Colonic mucosa (tissue), 4 donors: ENCODE measurements at places on chromosomes 6 and 20. TPM values are rescaled to one million over a fixed set of nuclear protein-coding genes. Genes with fewer than 3 reads are reported as not detected.

- H3K4me1 ChIP-seq = no peaks in the 10 kb centered on the region
- no peak overlapping the region for H3K4me3 ChIP-seq
- H3K27me3 ChIP-seq = no peaks in the 10 kb centered on the region
- H3K27ac ChIP-seq = no peak overlapping the region
- DNase-seq = no peak
Measured at GRCh38 chr6:98587555-98587954, 246.8 kb upstream of the POU3F2 start.

DNA sequence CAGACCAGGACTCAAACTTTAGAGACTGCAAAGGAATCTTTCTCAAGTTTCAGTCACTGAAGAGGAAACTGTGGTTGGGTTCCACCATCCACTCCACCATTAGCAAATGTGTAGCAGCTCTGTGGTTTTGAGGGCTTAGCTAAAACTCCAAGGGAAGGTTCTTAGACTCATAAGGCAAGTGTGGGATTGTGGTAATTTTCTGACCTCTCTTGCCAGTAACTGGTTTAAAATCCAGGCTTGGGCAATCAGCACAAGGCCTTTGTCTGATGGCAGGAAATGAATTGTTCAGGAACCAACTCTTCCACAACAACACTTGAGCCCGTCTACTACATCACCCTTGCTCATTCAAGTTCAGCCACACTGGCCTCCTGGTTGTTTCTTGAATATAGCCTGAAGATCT, 68.6 kb upstream of the FBXL4 start:
- no peak for DNase-seq
- no peak overlapping the region for H3K27ac ChIP-seq
- H3K4me3 ChIP-seq = no peak overlapping the region
- H3K27me3 ChIP-seq = no peaks in the 10 kb centered on the region
- no peaks in the 10 kb centered on the region for H3K4me1 ChIP-seq

DNA sequence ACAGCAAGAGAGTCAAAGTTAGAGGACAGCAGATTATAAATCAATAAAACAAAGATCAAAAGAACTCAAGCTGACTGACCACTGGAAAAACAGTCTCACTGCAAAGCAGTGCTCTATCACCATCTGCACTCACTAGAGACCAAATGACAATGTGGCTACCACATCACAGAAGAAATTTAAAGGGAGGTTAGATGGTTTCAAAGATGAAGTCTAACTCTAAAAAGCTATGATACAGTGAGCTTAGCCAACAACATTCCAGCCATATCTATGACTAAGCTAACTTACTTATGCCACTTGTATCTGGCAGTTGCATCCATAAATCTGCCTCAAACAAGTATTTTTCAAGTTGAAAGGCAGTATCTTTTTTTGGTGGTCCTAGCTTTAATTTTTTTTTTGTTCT, 68.6 kb downstream of the ARHGAP18 start:
- H3K27me3 ChIP-seq = no peaks in the 10 kb centered on the region
- no peak overlapping the region for H3K27ac ChIP-seq
- no peaks in the 10 kb centered on the region for H3K4me1 ChIP-seq
- H3K4me3 ChIP-seq = no peak overlapping the region
- H3K36me3 ChIP-seq = no peaks in the 10 kb centered on the region

LPIN3 gene
- total RNA-seq = 46.2 TPM

GRCh38 chr6:77034161-77034560, 429.1 kb downstream of the HTR1B start:
- H3K27me3 ChIP-seq = no peaks in the 10 kb centered on the region
- DNase-seq = no peak
- no peak overlapping the region for H3K4me3 ChIP-seq
- no peak overlapping the region for H3K27ac ChIP-seq
- no peaks in the 10 kb centered on the region for H3K4me1 ChIP-seq

DNA sequence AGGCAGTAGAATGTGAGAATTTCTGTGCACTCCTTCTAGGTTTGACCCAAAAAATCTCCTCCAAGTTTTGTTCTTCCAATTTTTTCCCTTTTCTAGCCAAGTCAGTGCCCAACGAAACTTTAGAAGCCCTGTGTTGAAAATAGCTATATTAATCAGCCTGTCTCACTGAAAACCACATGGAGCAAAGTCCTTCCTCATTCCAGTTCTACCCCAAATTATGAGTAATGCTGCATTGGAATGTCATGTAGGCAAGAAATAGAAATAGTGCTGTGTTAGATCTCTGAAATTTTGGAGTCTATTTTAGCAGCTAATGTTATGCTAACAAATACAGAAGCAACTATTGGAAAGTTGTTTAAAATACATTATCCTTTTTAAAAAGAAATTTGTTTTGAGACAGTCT, 725.5 kb downstream of the TBC1D32 start:
- no peaks in the 10 kb centered on the region for H3K27me3 ChIP-seq
- no peak for DNase-seq
- no peak overlapping the region for H3K4me3 ChIP-seq
- no peak overlapping the region for H3K27ac ChIP-seq
- no peaks in the 10 kb centered on the region for H3K4me1 ChIP-seq

GUCA1A gene
- total RNA-seq = not detected

DNA sequence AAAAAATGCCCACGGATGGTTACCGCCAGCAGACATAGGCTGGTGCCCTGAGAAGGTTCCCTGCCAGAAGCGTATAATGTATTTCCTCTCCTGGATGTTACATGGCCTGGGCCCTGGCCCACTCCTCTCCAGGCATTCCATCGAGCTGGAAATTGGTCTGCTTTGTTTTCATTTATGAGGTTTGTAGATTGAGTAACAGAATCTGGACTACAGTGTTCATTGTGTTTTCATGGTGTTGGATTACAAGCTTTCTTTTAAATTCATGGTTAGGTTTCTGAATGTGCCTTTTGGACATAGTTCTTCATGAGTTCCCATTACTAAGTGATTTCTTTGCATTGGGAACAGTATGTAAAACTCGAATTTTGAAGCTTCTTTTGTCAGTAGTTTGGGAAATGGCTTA, 6.4 kb downstream of the TIAM2 start:
- no peaks in the 10 kb centered on the region for H3K36me3 ChIP-seq
- H3K27ac ChIP-seq = no peak overlapping the region
- H3K4me3 ChIP-seq = no peak overlapping the region
- H3K4me1 ChIP-seq = no peaks in the 10 kb centered on the region
- no peak for DNase-seq

TBX18 gene
- 0.35 TPM for total RNA-seq

DNA sequence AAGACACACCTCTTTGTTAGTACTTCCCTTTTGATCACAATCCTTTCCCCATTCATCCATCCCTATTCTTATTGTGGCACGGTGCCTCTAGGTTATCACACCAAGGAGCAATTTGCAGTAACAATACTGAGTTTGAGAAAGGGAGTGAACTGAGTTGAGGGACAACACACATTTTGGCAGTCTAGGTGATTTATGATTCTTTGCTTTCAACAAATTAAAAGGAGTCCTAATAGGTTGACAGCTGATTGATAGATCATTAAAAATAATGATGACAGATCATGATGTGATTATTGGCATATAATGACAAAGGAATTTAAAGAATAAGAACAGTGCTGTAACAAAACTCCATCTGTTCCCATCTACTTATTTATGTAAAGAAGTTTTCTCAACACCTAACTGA, 36.7 kb downstream of the IMPG1 start:
- H3K4me1 ChIP-seq = no peaks in the 10 kb centered on the region
- H3K27me3 ChIP-seq = no peaks in the 10 kb centered on the region
- no peaks in the 10 kb centered on the region for H3K36me3 ChIP-seq
- H3K27ac ChIP-seq = no peak overlapping the region
- H3K4me3 ChIP-seq = no peak overlapping the region

TRIM10 gene
- total RNA-seq = 3.9 TPM

DNA sequence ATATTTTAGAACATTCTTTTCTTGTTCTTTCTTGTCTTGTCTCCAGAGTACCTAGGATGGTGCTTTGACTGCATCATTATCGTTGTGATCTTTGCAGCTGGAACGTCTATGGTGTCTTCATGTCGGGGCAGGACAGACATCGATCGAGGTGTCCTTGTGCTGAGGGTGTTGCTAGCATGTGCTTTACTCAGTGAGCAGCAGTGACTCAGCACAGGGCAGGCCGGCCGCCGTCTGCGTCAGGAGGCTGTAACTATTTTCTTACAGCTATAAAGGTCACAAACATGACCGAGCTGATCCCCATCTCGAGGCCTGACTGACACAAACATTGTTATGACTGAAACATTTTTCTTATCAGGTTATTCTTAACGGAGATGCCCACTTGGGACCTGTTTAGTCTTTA, 14.9 kb upstream of the CTCFL start:
- H3K27ac ChIP-seq = no peak overlapping the region
- H3K4me3 ChIP-seq = no peak overlapping the region
- no peaks in the 10 kb centered on the region for H3K36me3 ChIP-seq
- no peaks in the 10 kb centered on the region for H3K27me3 ChIP-seq
- peaks cover 5% of the 10 kb centered on the region for H3K4me1 ChIP-seq
- no peak for DNase-seq

- no peaks in the 10 kb centered on the region for H3K36me3 ChIP-seq
- H3K4me3 ChIP-seq = no peak overlapping the region
- H3K27me3 ChIP-seq = no peaks in the 10 kb centered on the region
- H3K27ac ChIP-seq = no peak overlapping the region
- no peak for DNase-seq
Measured at GRCh38 chr6:149223904-149224351, 93.6 kb upstream of the TAB2 start.

- no peaks in the 10 kb centered on the region for H3K36me3 ChIP-seq
- no peaks in the 10 kb centered on the region for H3K27me3 ChIP-seq
- no peak overlapping the region for H3K27ac ChIP-seq
- no peaks in the 10 kb centered on the region for H3K4me1 ChIP-seq
Measured at GRCh38 chr20:57465486-57465885, 59.5 kb downstream of the CTCFL start.

HSF2 gene
- total RNA-seq = 4.8 TPM

DNA sequence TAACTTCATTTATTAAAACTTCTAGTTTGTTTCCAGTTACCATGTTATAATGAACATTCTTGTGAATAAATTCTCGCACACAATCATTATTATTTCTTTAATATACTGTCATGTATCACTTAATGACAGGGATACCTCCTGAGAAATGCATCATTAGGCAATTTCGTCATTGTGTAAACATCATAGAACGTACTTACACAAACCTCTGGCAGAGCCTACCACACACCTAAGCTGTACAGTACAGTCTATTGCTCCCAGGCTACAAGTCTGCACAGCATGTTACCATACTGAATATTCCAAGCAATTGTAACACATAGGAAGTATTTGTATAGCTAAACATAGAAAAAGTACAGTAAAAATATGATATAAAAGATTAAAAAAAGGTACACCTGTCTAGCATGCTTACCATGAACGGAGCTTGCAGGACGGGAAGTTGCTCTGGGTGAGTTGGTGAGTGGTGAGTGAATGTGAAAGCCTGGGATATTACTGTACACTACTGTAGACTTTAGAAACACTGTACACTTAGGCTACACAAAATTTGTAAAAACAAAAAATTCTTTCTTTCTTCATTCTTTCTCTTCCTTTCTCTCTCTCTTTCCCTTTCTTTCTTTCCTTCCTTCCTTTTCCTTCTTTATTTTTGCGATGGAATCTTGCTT, 268.2 kb upstream of the SOX4 start:
- no peaks in the 10 kb centered on the region for H3K4me1 ChIP-seq
- H3K36me3 ChIP-seq = no peaks in the 10 kb centered on the region
- no peak overlapping the region for H3K4me3 ChIP-seq
- no peaks in the 10 kb centered on the region for H3K27me3 ChIP-seq
- no peak for DNase-seq

GRCh38 chr20:50487397-50487796, 22.8 kb upstream of the PTPN1 start:
- no peak for DNase-seq
- no peaks in the 10 kb centered on the region for H3K36me3 ChIP-seq
- no peaks in the 10 kb centered on the region for H3K4me1 ChIP-seq
- H3K27me3 ChIP-seq = no peaks in the 10 kb centered on the region
- H3K4me3 ChIP-seq = no peak overlapping the region
- no peak overlapping the region for H3K27ac ChIP-seq

- no peak overlapping the region for H3K27ac ChIP-seq
- DNase-seq = no peak
- H3K4me1 ChIP-seq = no peaks in the 10 kb centered on the region
- no peak overlapping the region for H3K4me3 ChIP-seq
Measured at GRCh38 chr20:47253872-47254271, 102.6 kb downstream of the ZMYND8 start.

- H3K36me3 ChIP-seq = no peaks in the 10 kb centered on the region
- H3K4me1 ChIP-seq = no peaks in the 10 kb centered on the region
- H3K4me3 ChIP-seq = no peak overlapping the region
- no peak overlapping the region for H3K27ac ChIP-seq
- H3K27me3 ChIP-seq = no peaks in the 10 kb centered on the region
Measured at GRCh38 chr6:121482751-121483150, 47.3 kb downstream of the GJA1 start.

- no peak for DNase-seq
- H3K27me3 ChIP-seq = no peaks in the 10 kb centered on the region
- no peaks in the 10 kb centered on the region for H3K36me3 ChIP-seq
- no peak overlapping the region for H3K4me3 ChIP-seq
Measured at GRCh38 chr20:14691994-14692393, 354.6 kb upstream of the FLRT3 start.

DNA sequence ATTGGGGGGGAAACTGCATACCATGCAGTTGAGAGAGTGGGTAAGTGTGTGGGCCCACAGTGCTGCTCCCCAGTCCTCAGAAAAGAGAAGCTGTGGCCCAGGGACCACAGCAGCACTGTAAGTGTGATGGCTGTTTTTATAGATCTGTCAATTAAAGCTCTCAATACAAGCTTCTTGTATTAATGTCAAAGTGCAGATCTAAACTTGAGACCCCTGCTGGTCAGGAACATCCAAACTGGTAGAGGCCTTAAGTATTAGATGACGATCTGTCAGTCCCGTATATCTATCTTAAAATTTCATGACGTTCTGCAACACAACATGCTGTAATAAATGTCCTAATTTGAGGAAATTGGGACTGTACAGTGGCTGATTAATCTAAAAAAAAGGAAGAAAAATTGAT, 74.8 kb downstream of the TULP4 start:
- H3K4me3 ChIP-seq = no peak overlapping the region
- H3K27ac ChIP-seq = no peak overlapping the region
